PC-3 (cell line): ENCODE measurements at places on chromosomes 4 and X. TPM values are rescaled to one million over a fixed set of nuclear protein-coding genes. Genes with fewer than 3 reads are reported as not detected.

DNA sequence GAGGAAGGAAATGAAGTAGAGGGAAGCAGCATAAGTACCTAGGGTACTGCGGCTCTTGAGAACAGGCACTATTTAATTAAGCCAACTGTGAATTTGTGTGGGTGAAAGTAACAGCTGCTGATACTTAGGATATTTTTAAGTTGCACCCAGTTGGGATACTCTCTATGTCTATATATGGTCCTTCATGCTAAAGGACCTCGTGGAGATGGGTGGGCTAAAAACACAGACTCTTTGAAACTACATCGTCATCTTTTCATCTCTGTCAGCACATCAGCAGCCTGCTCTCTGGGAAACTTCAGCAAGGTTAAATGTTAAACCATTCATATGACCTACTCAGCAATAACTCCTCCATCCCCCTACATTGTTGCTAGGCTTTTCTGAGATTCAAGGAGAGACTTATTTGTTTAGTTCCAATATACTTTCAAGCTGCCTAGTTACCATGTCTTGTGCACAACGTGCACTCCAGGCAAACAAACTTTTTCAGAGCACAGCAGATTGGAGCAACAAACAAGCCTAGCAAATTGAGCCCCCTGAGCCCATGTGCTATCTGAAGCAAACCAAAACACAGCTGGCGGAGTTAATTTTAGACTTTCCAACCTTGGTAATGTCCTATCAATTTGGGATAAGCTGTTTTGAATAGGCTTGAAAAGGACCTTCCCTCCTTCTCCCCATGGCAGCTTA is 6.2 kb upstream of the MOB1B start:
- no peak for DNase-seq

GRCh38 chrX:7019555-7019954 is 128.0 kb upstream of the STS start:
- no peak for DNase-seq

- no peak for DNase-seq
Observed at GRCh38 chr4:73944061-73944875, 37.6 kb downstream of the PF4 start.

Gene S100P
- total RNA-seq: 51.0 and 59.8 TPM in 2 replicates

Gene SULT1B1
- 0.04 and 0.17 TPM in 2 replicates for total RNA-seq

DNA sequence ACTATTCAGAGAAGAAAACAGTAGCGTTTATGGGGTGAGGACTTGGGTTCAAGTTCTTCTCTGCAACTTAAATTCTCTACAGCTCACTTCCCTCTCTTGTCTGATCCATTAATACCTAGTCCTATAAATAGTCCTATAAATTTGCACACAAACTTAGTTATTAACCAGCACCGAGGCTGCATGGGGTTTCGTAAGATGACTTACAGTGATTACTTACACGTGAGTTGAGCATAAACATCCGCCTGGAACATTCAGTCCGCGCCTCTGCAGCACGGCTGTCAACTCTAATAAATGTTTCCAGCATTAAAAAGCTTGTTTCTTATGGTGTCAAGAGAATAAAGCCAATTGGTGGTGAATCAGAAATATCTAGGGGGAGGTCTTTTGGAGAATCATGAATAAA is 103.0 kb upstream of the ENPP6 start:
- no peak for DNase-seq

Gene GPR50
- not detected in 2 replicates for total RNA-seq

GRCh38 chrX:64894454-64895038 is 81.7 kb downstream of the ZC4H2 start:
- peak; percentile 64 for DNase-seq

Gene QRFPR
- total RNA-seq: not detected in 2 replicates

DNA sequence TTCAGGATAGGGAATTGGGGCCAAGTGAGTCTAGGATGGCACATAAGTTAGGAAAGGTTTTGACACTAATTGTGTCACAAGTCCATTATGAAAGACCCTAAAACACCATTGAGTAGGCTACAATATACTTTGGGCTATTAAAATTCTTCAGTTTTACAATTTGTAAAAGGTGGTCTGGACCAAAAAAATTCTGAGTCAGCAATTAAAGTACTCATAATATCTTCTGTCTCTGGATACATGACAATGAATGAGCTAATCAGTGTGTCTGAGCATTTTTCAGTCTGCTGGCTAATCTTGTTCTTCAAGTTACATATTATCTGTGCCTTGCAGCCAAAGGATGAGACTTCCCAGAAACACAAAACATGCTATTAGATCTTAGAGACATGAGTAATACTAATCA is 14.3 kb downstream of the ARMCX1 start:
- peak; percentile 5 for DNase-seq

Gene GABRQ
- total RNA-seq: under 0.01 TPM in 1 of 2 replicates, not detected in the other

GRCh38 chr4:88819818-88820697 is 122.4 kb upstream of the NAP1L5 start:
- no peak for DNase-seq

Gene MAGEB1
- not detected in 2 replicates for total RNA-seq
